ENCODE measurements at places on chromosomes 2 and 18. TPM values are rescaled to one million over a fixed set of nuclear protein-coding genes. Genes with fewer than 3 reads are reported as not detected.

CDC42EP3 gene
- total RNA-seq: 7.8 TPM

DNA sequence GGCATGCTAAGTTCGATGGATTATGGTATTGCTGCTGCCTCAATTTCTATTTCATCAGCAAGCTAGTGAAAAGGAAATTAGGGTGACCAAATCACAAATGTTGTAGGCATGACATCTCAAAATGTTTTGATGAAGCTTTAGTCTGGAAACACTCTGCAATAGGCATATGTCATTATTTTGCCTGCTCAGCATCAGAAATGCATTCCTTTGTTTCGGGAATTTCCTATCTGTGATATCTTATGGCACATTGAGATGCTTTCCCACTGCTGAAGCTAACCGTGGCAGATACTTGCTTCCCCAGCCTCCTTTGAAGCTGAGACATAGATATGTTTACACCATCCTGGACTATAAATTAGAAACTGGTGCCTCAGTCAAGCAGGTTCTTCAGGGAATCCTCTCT, 119.7 kb downstream of the CDC42EP3 start:
- no peak for DNase-seq
- no peak overlapping the region for H3K4me3 ChIP-seq
- no peak overlapping the region for H3K27ac ChIP-seq
- no peaks in the 10 kb centered on the region for H3K36me3 ChIP-seq
- no peaks in the 10 kb centered on the region for H3K4me1 ChIP-seq

DNA sequence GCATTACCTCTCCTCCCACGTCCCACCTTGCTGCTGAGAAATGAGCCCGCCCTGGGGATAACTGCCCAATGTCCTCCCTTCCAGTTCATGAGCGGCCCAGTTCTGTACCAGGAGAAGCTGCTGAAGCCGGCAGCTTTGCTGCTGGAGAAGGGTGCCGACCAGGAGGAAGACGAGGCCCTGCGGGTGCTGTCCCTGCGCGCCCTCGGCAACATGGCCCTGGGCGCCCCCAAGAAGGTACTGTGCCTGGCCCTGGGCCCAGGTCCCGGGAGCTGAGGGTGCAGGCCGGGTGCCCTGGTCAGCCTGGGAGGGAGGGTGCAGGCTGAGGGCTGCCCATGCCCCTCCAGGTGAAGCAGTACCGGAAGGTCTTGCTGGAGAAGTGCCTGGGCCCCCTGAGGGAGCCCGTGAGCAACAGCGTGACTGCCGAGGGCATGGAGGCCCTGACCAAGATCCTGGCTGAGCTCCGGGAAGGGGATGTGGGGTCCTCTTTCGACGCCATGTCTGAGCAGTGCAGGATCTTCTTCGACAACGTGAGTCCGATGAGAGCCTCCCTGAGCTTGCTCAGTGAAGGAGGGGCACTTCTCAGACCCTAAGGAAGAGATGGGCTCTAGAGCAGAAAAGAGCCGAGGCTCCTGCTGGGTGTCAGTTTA, 25.7 kb downstream of the HJURP start:
- H3K4me3 ChIP-seq: no peak overlapping the region
- H3K4me1 ChIP-seq: no peaks in the 10 kb centered on the region
- no peak overlapping the region for H3K27ac ChIP-seq
- no peaks in the 10 kb centered on the region for H3K27me3 ChIP-seq
- DNase-seq: no peak
- H3K36me3 ChIP-seq: no peaks in the 10 kb centered on the region

- H3K27ac ChIP-seq: no peak overlapping the region
- H3K4me3 ChIP-seq: no peak overlapping the region
- no peaks in the 10 kb centered on the region for H3K27me3 ChIP-seq
- H3K36me3 ChIP-seq: no peaks in the 10 kb centered on the region
Measured at GRCh38 chr2:24586955-24587354, 95.9 kb downstream of the NCOA1 start.

DNA sequence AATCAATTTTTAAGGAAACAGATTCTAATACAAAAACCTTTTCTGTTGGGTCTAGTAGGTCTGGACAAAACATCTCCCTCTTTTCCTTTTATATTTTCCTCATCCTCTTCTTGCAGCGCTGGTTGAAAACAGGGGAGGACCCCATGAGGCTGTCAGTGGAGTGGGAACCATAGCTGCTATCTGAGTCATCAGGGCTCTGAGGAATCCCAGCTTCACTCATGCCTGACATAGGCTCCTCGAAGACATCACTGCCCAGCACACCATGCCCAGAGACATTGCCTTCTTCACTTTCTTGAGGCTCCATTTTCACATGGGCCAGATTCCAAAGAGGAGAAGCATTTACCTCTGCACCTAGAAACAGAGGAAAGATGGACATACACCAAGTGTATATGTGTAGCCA, 10.0 kb downstream of the SUPT7L start:
- no peak overlapping the region for H3K27ac ChIP-seq
- H3K4me3 ChIP-seq: no peak overlapping the region
- no peaks in the 10 kb centered on the region for H3K27me3 ChIP-seq

TBC1D8 gene
- 63.8 TPM for total RNA-seq

GRCh38 chr2:68764806-68765311, 30.2 kb downstream of the ARHGAP25 start:
- no peak for DNase-seq
- H3K36me3 ChIP-seq: no peaks in the 10 kb centered on the region
- no peaks in the 10 kb centered on the region for H3K27me3 ChIP-seq
- no peak overlapping the region for H3K4me3 ChIP-seq
- H3K27ac ChIP-seq: peak overlapping the region; percentile 15
- H3K4me1 ChIP-seq: peaks cover 11% of the 10 kb centered on the region

DNA sequence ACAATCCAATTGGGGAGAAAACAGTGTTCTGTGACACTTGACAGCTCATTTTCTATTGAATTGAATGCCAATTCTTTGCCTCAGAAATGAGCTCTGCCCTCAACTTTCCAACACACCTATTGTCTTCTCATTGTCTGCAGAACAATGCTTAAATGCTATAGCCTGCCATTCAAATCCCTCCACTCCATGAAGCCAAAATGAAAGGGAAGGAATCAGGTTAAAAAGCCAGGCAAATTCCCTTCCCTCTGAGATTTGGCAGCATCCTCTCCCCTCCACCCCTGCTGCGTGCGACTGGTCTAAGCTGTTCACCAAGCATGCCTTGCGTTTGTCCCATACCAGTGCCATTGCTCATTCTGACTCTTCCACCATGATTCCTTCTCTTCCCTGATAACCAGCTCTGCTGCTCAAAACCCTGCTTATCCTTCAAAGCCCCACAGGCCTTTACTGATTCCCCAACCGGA, 32.4 kb upstream of the TMEM131 start:
- H3K27me3 ChIP-seq: no peaks in the 10 kb centered on the region
- H3K36me3 ChIP-seq: no peaks in the 10 kb centered on the region
- no peak overlapping the region for H3K4me3 ChIP-seq
- no peak for DNase-seq
